ENCODE measurements at places on chromosomes 4 and X. TPM values are rescaled to one million over a fixed set of nuclear protein-coding genes. Genes with fewer than 3 reads are reported as not detected.

GRCh38 chr4:147303174-147303872 is 177.6 kb upstream of the EDNRA start:
- H3K4me1 ChIP-seq: no peaks in the 10 kb centered on the region
- no peak overlapping the region for H3K27ac ChIP-seq
- H3K4me3 ChIP-seq: no peak overlapping the region

DNA sequence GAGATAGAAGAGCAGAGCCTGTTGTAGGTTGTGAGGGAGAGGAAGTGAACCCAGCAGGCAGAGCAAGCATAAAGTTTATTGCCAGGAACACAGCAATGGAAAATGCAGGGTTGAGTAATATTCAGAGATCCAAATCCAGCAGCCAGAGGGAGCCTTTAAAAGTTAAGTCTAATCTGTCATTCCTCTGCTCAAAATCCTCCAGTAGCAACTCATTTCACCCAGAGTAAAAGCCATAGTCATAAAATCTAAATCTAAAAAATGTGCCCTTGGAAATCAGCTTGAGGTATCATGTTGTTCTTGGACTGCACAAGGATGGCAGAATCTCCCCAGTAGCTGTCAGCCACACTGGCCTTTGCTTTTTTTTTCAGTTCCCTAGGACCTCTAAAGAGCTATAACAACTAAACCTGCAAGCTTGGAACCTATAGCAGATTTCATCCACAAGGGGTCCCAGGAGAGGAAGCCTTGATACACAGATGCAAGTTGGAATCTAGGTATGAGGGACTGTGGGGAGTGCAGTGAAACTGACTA is 62.9 kb upstream of the FRAS1 start:
- H3K27me3 ChIP-seq: peaks cover 5% of the 10 kb centered on the region
- H3K4me3 ChIP-seq: no peak overlapping the region
- H3K36me3 ChIP-seq: no peaks in the 10 kb centered on the region
- no peaks in the 10 kb centered on the region for H3K4me1 ChIP-seq

DNA sequence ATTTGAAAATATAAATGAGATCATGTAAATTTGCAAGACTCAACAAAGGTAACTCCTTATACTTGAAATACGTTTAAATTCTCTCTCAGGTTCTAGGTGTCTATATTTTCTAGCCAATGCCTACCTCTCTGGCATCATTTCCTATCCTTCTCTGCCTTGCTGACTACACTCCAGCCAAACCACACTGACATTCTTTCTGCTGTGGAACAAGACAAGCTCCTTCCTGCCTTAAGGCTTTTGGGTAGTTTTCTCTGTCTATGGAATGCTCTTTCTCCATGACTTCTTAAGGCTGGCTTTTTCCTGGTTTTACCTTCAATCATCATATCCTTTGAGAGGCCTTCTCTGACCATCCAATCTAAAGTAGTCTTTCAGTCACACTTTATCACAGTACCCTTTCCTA is 201.0 kb downstream of the SPRY1 start:
- H3K27me3 ChIP-seq: no peaks in the 10 kb centered on the region
- no peak overlapping the region for H3K4me3 ChIP-seq
- no peak for DNase-seq
- H3K36me3 ChIP-seq: peaks cover 2% of the 10 kb centered on the region
- H3K4me1 ChIP-seq: peaks cover 44% of the 10 kb centered on the region
- no peak overlapping the region for H3K27ac ChIP-seq

DNA sequence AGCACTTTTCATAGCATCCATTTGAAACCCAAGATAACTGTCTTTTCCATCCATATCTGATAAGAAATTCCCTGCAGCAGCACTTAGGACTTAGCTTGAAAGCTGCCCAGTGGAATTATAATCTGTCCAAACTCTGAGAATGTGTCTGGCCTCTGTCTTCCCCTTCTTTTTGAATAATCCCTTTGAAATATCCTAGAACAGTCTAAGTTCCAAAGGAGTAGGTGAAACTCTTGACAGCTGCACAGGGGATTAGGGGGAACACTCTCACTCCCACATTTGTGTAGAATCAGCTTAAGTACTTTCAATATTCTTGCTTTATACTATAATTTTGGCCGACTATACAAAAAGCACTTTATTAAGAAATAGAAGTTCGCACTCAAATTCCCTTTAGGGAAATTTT is 157.7 kb downstream of the PAPSS1 start:
- H3K36me3 ChIP-seq: no peaks in the 10 kb centered on the region
- no peak overlapping the region for H3K4me3 ChIP-seq
- H3K27ac ChIP-seq: no peak overlapping the region

GRCh38 chrX:48971249-48972219 is at the start of gene KCND1:
TSS of gene KCND1 (minus strand) at chrX:48971844. CDS start at chrX:48970271, 1,573 bp downstream.
- H3K27ac ChIP-seq: peak within 1 kb of the TSS; percentile 15
- peaks cover 18% of the 10 kb centered on the region for H3K36me3 ChIP-seq
- H3K27me3 ChIP-seq: no peaks in the 10 kb centered on the region
- H3K4me1 ChIP-seq: peaks cover 18% of the 10 kb centered on the region

DNA sequence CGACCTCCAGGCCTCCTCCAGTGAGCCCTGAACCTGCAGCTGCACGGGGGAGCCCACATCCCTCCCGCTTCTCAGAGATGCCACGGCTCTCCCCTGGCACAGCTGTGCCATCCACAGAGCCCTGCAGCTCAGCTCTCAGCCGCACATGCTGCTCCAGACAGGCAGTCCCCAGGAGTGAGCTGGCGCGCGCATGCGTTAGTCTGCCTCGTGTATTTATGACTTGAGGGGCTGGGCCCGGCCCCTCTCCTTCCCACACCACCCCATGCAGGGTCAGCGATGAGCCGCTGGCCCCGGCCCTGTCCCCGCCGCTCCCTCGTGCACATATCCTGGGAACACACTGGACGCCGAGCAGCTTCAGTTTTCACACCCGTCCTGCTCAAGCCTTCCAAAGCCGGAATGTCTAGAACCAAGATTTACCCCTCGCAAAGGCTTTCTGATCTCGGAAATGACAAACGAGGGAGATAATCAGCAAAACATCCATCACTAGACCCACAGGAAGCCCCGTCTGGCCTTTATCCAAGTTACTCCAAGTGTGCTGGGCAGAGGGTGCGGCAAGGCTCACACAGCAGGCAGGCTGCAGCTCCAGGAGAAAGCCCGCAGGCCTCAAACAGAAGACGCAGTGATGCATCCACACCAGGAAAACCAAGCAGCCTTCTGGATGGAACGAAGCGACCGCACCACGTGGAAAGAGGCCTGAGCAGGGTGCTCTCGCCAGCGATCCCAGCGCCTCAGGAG is 24.3 kb downstream of the GAK start:
- peaks cover 22% of the 10 kb centered on the region for H3K36me3 ChIP-seq
- no peaks in the 10 kb centered on the region for H3K27me3 ChIP-seq
- H3K4me1 ChIP-seq: no peaks in the 10 kb centered on the region
- no peak overlapping the region for H3K27ac ChIP-seq
- no peak for DNase-seq

DNA sequence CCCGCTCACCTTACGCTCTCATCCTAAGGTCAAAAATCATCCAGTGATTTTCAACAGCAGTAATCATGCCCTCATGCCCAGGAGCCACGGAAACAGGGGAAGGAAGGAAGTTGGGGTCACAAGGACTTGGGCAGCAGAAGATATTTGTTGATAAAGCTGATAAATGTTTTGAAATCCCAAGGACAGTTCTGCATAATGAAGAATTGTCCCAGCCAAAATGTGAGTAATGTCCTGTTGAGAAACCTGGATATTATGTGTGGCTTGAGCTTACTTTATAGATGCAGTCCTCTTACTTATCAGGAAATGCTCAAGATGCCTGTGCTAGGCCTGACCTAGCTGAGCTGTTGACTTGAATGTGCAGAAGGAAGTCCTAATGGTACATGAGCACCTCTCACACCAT is 263.0 kb upstream of the ZFP42 start:
- DNase-seq: no peak
- H3K36me3 ChIP-seq: no peaks in the 10 kb centered on the region
- no peaks in the 10 kb centered on the region for H3K4me1 ChIP-seq
- H3K27ac ChIP-seq: no peak overlapping the region

GRCh38 chrX:29530501-29530900 is 684.9 kb upstream of the MAGEB2 start:
- no peaks in the 10 kb centered on the region for H3K36me3 ChIP-seq
- no peaks in the 10 kb centered on the region for H3K27me3 ChIP-seq
- no peak for DNase-seq

GRCh38 chr4:101596781-101597552 is 193.6 kb upstream of the BANK1 start:
- peaks cover 2% of the 10 kb centered on the region for H3K4me1 ChIP-seq
- peaks cover 1% of the 10 kb centered on the region for H3K27me3 ChIP-seq
- no peaks in the 10 kb centered on the region for H3K36me3 ChIP-seq

DNA sequence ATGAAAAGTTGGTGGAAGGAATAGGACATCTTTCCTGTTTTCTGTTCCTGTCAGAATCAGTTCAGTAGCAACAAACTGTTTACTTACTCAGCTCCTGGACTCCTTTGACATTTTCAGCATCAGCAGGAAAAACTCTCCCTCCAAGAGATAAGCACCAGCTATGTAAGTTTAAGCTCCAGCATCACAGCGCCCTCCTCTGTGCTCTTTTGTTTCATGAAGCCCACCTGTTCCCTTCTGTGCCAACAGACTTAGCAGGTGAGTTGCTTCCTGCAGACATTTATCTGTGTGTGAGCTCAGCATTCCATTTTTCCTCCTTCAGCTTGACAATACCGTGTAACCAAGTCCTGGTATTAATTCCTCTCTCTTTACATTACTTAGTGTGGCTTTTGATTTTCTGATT is 644.1 kb upstream of the AGA start:
- DNase-seq: no peak
- H3K4me3 ChIP-seq: no peak overlapping the region
- H3K27me3 ChIP-seq: no peaks in the 10 kb centered on the region
- no peak overlapping the region for H3K27ac ChIP-seq
- H3K36me3 ChIP-seq: no peaks in the 10 kb centered on the region

DNA sequence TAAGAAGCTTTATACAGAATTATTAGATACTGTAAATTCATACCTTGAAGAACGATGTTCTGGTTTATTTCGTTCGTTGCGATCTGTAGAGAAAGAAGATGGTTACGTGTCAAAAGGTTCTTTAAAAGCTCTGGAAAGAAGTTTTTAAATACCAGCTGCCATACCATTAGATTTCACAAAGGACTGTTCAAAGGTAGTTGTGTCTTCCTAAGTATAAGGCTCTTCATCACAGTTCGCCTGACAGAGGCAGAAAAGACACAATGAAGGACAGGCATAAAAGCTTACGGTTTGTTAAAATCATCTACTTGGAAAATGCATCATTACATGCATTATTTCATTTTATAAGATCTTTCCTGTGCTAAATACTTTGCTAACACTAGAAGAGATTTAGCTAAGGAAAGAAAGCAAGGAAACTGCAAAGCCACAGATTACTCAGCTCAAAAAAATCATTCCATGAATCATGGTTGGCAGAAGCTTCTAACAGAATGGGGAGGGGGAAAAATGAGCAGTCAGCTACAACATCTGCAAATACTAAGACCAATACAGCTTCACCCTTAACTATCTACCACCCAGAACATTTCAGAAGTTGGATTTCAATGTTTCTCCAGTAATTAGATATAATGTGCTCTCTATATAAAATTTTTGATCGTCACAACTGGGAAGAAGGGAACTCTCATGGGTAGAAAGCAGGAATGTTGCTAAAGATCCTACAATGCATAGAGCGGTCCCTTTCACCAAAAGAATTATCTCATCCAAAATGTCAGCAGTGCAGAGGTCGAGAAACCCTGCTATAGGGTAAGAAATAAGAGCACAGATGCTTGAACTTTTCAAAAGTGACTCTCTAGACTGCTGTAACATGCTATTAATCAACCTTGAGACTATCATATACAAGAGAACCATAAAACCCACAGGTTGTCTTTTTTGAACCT is 50.7 kb upstream of the PRSS48 start:
- H3K27ac ChIP-seq: no peak overlapping the region
- no peaks in the 10 kb centered on the region for H3K4me1 ChIP-seq
- H3K27me3 ChIP-seq: peaks cover 29% of the 10 kb centered on the region
- H3K36me3 ChIP-seq: no peaks in the 10 kb centered on the region
- H3K4me3 ChIP-seq: no peak overlapping the region

DNA sequence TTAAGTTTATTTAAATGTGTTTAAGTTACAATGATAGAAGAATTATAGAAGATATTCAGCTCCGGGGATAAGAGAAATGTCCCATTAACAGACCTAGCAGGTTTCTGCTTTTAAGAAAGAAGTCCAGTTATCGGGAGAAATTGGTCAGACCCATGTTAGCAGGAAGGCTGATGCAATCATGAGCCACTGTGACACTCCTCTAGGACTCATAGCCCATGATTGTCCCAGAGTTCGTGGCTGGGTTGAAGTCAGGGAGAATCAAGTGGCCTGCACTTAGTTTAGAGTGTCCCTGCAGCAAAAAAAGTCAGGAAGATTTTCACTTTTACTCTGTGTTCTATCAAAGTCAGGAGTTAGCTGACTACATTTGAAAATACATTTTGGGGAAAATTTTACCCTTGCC is 72.0 kb downstream of the TMEM144 start:
- no peaks in the 10 kb centered on the region for H3K4me1 ChIP-seq
- H3K4me3 ChIP-seq: no peak overlapping the region
- no peak overlapping the region for H3K27ac ChIP-seq
- peaks cover 2% of the 10 kb centered on the region for H3K27me3 ChIP-seq

DNA sequence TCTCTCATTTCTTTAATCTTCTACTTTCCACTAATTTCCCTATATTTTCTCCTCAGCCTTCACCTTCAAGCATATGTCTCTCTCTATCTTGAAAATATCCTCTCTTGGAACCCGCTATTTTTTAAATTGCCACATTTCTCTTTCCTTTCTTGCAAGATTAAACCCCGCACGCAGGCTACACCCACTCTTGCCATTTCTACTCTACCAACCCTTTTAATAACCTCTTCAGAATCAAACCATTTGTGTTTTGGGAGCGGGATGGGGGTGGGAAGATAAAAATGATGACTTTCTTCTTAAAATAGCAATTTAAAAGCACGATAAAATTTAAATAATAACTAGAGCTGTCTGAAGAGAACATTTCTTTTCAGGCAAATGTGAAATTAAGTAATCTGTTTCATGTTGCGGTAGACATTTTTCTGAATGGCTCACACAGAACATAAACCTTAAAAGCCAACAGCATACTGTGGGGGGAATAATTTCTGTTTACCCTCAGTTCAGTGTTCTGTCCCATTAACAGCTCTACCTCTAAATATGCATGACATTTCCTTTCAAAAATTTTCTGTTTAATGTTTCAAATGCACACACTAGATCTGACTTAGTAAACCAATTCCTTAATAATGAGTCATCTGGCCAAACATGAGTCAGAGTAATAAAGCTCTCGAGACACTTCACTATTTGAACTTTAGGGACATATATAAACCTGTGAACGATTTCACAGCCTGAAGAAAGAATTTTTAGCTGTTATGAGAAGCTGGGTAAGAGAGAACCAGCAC is 20.5 kb downstream of the ARSJ start:
- H3K36me3 ChIP-seq: no peaks in the 10 kb centered on the region
- peaks cover 8% of the 10 kb centered on the region for H3K27me3 ChIP-seq

- H3K27me3 ChIP-seq: no peaks in the 10 kb centered on the region
- H3K27ac ChIP-seq: no peak overlapping the region
- DNase-seq: no peak
- no peaks in the 10 kb centered on the region for H3K4me1 ChIP-seq
- H3K36me3 ChIP-seq: peaks cover 56% of the 10 kb centered on the region
These were observed 19.9 kb downstream of the LRPAP1 start for GRCh38 chr4:3512279-3512678.

Gene HHIP
- not detected for total RNA-seq

Gene COPS4
- total RNA-seq: 38.8 TPM

Gene UCHL1
- total RNA-seq: 3.0 TPM

Gene DRD5
- not detected for total RNA-seq

Gene FGF13
- not detected for total RNA-seq

Gene NMU
- 0.41 TPM for total RNA-seq

Measured in activated CD8-positive, alpha-beta T cell treated with anti-CD3 and anti-CD28 coated beads for 36 hours (primary cell).